ENCODE measurements at places on chromosomes 3 and 15.

DNA sequence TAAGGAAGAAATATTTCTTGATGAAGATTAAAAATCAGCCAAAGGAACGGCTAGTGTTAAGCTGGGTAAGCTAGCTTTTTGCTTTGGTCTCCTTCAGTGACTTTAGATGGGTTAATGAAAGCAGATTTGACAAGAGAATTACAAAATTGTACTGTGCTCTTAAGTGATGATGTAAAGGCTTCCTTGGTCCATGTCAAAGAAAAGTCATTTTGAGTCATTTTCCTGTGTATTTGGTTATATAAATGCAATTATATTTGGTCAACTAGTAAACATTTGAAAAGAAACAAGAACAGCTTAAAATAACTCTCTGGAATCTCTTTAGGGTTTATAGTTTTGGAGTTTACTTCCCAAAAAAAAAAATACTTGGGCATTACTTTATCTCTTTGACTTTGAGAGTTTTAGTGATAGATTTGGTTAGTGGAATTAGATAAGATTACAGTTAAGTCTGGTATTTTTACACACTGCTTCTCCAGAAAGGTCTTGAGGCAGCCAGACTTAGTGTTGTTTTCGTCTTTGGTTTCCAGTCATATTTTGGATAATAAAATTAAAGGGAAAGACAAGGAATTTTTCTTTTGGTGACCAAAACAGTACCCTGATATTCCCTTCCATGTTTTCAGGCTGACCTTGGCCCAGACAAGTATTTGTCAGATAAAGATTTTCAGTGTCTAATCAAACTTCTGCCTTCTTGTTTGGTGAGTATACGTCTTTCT, 42.3 kb downstream of the PDHB start:
- no peak for DNase-seq

DNA sequence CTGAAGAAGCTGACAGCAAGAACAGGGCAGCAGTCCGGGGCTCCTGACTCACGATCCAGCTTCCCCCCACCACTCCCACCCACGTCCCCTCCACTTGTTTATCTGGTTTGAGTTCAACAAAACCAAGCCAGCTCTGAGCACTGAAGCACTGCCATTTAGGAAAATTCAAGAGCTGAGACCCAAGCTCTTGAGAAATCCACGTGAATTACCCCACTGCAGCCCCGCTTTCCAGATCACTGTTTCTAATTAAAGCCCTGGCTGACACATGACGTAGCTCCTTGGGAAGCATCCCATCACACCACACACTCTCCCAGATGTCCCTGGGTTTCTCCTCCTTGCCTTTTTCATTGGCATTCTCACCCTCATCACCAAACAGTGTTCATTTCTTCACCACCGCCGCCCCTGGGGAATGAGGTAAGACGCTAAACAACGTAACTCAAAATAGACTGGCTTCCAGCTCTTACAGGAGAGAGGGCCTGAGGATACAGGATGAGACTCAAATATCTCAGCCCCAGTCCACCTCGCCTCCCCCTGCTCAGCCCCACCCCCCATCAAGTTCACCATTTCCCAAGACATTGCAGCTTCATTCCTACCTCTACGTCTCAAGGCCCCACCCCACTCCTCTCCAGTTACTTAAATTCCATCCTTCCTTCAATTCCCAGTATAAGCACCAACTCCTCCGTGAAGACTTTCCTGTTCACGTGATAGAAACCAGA, 95.4 kb downstream of the SRGAP3 start:
- no peak for DNase-seq

DNA sequence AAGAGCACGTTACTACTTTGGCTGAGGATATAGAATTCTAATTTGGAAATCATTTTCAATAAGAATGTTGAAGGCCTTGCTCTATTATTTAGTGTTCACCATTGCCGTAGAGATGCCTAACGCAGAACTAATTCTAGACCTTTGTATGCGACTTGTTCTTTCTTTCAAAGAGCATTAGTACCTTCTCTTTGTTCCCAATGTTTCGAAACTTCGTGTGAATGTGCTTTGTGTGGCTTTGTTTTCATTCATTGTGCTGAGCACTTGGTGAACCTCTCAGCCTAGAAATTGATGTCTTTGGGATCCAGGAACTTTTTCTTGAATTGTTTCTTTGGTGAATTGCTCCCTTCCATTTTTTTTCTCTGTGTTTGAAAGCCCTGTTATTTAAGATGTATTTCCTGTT, 19.8 kb upstream of the PCSK6 start:
- DNase-seq, result no peak

- no peak for DNase-seq
These were observed 3.2 kb upstream of the GBE1 start for GRCh38 chr3:81764665-81765064.

- no peak for DNase-seq
These were observed 66.2 kb upstream of the CORO2B start for GRCh38 chr15:68512598-68512997.

DNA sequence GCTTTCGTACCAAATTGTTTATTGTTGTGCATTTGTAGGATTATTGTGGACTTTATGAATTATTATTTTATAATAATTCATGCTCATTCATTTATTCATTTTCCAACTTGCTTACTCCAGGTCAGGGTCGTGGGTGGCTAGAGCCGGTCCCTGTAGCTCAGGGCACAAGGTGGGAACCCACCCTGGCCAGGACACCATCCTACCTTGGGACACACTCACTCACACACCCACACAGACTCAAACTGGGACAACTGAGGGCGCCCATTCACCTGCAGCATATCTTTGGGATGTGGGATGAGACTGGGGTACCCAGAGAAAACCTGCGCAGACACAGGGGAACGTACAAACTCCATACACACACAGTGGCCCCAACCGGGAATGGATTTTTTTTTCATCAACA, 40.6 kb downstream of the SSUH2 start:
- no peak for DNase-seq

DNA sequence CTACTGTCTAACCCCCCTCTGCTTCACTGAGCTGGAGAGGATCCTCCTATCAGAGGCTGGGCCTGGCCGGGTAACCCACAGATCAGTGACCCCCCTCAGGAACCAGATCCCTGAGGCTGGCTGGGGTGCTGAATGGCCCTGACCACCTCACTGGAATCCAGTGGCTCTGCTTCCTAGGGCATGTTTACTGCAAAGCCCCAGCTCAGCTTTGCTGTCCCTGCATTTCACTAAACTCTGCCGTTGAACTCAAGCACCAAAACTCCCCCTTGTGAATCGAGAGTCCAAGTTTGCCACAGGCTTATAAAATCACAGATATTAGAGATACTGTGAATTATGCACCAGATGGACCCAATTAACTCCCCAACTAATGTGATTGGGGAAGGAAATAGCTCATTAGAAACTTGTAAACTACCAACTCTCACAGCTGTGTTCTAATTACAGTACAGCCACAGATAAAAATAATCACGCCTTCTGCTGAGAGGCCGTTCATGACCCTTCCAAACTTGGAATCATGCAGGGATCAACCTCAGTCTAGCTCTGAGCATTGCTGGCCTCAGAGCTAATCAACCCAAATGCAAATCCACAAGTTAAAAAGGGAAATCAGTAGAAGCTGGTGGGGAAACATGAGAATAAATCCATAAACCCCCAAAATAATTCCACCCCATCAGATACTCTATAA, 47.0 kb downstream of the OCA2 start:
- no peak for DNase-seq

- no peak for DNase-seq
These were observed 97.6 kb downstream of the MEX3B start for GRCh38 chr15:81948222-81948621.

GRCh38 chr3:136787349-136787748, 31.6 kb upstream of the SLC35G2 start:
- DNase-seq, result no peak

GRCh38 chr3:65702202-65702601, 336.5 kb downstream of the MAGI1 start:
- no peak for DNase-seq

GRCh38 chr3:158108445-158108985, 1.4 kb upstream of the RSRC1 start:
- DNase-seq, result no peak

- DNase-seq, result no peak
These were observed 153.5 kb downstream of the MECOM start for GRCh38 chr3:169509780-169510692.

DNA sequence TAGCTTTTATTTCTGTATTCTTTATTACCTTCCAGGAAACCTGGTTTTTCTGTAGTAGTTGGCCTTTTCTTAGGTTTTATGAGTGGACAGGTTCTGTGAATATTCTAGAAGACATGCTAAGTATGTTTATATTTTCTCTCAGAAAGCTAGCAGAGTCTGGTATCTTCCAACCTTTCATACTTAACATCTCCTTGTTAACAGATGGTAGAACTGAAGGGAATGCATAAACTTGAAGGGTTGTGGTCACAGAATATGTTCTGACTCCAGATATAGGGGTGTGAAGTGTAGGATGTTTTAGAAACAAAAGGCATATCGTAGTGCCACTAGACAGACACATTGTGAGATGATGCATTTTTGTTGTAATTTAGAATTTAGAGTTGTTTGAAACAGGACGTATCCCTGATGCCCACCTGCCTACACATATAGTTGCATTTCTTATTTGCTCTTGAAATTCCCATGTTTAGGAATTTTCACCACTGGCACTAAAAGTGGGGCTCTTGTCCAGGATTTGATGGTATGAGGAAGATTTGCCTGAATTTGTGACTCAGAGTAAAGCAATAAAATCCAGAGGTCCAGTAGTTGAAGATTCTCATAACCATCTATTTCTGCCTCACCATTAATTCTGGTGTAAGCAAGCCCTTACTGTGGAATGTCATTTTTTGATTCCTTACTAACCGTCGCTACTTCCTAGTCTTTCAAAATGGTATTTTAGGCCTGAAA, 274.5 kb downstream of the FEZF2 start:
- no peak for DNase-seq

DNA sequence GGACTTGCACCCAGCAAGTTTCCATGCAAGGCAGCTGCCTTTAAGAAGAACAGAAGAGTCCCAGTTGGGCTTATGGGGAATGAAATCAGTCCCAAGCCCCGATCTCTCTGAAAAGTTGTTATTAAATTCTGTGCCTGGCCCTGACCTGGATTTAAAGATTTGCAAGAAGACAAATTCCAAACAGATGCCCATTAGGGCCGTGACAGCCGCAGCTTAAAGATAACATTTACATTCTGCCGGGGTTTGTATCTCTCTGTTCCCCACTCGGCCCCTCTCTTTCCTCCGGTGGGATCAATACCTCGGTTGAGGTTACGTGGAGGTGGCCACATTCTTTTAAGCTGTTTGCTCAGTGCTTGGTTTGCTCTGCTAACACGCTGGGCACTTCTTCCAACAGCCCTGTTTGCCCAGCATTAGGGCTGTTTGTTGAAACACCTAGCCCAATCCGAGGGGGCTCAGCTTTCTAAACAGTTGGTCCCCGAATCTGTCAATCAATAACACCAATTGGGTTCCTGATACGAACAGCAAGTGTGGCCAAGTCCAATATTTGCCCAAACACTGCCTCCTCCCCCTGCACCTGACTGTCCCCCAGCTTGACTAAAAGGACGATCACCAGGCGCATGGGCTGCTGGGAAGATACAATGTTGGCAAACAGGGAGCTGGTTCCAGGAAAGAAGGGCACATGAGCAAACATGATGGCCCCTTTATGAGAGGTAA, 108.6 kb downstream of the RPLP1 start:
- DNase-seq, result peak; percentile 80

DNA sequence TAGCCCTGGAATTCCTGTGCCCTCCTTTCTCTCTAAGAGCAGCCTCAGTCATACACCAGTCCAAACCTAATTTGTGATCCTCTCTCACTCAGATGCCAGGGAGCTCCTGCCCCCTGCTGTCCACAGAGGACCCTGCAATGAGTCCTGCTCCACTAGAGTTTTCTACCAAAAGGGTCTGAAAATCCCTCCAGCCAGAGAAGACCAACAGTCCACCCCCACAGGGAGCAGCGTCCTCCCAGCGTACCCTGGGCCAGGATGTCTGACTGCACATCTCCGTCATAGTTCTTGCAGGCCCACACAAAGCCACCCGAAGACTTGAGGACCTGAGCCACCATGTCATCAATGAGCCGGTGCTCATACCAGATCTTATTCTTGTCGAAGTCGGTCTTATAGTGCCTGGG, 15.4 kb downstream of the IDH2 start:
- peak; percentile 60 for DNase-seq

- no peak for DNase-seq
These were observed 140.8 kb downstream of the UNC13C start for GRCh38 chr15:54119051-54119450.

DNA sequence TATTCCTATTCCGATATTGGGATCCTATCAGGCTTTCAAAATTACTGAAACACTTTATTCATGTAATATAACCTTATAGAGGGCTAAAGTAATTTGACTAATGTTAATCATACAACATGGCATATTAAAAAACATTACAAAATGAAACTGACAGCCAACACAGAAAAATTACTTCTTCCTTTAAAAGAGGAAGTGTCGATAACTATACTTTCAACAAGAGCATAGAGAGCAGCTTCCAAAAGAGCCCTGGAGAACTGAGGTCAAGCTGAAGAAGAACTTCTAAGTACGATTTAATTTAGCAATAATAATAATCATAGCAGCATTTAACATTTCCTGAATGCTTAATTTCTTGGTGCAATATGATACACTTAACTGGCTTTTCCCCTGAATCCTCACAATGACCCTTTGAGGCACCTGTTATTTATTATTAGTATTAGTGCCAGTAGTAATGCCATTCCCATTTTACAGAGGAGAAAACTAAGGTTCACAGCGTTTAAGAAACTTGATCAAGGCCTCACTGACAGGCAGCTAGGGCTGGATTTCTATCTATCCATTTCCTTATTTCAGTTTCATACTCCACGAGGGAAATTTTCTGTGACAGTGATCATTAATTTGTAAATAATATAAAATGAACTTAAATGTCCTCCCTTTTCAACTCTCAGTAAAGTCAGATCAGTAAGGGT, 181.6 kb downstream of the CFAP20DC start:
- DNase-seq, result no peak

- no peak for DNase-seq
These were observed 74.8 kb upstream of the PRR23C start for GRCh38 chr3:139119331-139120025.

- no peak for DNase-seq
These were observed 92.6 kb upstream of the MYRIP start for GRCh38 chr3:39716849-39717248.

GRCh38 chr3:87595798-87596197, 319.4 kb upstream of the POU1F1 start:
- DNase-seq, result no peak

DNA sequence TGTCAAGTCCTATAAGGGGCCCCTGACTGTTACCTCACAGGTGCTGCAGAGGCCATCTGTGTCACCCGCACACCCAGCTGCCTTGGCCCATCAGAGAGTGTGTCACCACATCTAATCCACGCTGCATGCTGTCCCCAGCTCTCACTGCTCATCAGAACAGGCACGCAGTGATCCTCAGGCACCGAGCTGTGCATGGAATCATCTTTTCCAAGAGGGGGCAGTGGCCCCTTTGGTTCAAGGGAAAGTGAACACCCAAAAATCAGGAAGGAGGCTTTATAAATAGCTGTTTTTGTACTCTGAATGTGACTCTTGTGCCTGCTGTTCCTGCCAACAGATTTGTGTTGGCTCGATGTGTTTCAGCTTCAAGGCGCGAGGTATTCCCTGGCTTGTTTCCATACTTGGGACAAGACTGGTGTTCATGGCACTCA, 110.3 kb upstream of the ETV5 start:
- no peak for DNase-seq

- DNase-seq, result no peak
These were observed 27.6 kb upstream of the NRROS start for GRCh38 chr3:196611761-196612483.

GRCh38 chr15:65062726-65063125, 5.1 kb downstream of the RASL12 start:
- no peak for DNase-seq

GRCh38 chr3:186705882-186706780, 11.0 kb upstream of the KNG1 start:
- DNase-seq, result no peak

Data from right lobe of liver (tissue), 6 donors.